Caudate nucleus (tissue), 63 donors: ENCODE measurements at places on chromosomes 2 and 18.

GRCh38 chr2:119749477-119750012 lies 10.2 kb upstream of the PTPN4 start:
- no peak for DNase-seq

- DNase-seq, result no peak
Observed at GRCh38 chr2:112199188-112199587, 55.7 kb downstream of the ZC3H8 start.

DNA sequence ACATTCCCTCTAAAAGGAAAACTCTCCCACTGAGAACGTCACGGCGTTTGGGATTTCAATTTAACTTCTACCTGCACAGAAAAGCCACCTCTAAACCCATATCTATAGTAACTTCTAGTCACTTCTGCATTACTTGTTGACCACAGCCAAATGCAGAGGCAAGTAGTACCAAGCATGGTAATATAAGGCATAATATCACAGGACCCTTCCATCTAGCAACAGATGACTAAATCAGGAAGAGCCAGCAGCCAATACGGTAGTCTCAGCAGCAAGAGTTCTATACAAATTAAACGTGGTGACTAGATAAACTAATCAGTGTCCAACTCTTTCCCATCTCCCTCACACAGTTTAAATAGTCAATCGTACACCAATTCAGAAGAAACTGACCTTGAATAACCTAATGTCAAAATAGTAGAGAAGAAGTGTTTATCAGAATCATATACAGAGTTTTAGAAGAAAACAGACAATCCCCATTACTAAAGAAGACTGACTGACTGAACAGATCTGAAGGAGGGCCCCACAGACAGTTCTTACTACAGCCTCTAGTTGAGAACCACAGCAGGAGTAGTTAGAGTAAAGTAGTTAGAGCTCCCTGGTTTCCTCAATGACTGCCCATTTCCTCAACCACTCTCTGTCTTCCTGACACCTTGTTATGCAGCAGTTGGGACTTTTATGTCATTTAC lies 30.0 kb downstream of the MEMO1 start:
- no peak for DNase-seq

DNA sequence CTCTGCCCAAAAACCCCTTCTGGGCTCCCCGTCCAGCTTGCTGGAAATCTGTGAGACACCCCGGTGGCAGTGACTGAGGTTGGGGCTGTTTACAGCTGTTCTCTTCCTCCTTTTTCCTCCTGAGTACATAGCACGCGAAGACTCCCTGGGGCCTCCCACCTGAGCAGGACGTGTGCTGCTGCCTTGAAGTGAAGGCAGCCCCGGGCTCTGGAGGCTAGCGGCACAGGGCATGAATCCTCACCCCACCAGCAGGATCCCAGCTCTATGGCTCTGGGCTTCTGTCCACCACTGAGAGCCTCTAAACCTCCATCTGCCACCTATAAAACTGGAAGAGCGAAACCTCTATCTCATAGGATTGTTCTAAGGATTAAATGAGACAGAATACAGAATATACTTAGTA lies 182.5 kb downstream of the TMEM163 start:
- DNase-seq, result no peak

DNA sequence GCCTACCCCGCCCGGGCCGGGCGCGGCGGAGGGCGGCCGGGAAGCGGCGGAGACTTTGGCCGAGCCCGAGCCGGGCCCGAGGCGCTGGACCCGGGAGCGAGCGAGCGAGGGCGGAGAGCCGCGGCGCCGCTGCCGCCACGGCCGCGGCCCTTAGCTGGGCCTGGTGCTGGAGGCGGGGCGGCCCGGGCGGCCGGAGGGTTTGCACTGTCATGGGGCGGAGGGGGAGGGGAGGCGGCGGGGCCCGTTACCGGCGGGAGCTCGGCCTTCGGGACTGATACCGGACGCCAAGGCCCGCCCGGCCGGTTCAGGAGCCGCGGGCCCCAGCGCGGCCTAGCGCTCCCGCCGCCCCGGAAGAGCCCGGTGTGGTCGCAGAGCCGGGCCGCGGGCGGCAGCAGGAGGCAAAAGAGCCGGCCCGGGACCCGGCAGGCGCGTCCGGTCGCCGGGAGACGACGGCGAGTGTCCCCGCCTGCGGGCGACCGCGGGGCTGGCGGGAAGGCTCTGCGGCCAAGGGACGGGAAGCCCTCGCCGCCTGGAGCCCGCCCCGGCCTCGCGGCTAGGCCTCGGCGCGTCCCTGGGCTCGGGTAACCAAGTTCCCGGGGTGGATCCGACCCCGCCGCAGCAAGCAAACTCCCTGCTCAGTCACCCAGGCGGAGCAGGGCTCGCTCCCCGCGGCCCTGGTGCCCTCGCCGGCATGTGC lies 697 bp downstream of the KCMF1 start:
- peak; percentile 12 for DNase-seq

DNA sequence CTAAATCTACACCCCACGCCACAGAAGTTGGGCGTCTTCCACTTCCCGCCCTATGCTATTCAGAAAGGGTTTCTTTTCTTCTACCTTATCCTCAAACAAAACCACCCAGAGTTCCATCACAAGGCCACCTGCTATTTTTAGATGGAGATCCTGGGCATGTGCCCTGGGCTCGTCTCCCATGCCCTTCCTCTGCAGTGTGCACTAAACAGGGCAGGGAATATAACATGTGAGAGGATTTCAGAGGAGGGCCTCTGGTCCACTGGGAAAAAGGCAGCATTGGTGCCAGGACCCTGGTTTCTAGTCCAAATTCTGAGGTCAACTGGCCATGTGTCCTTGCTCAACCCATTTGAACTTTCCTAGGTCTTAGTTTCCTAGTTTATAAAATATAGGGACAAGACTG lies 320.0 kb downstream of the NCKAP5 start:
- DNase-seq, result no peak

- no peak for DNase-seq
Observed at GRCh38 chr2:1453561-1453960, 40.3 kb downstream of the TPO start.

GRCh38 chr2:3421580-3421979 lies 42.1 kb downstream of the TRAPPC12 start:
- no peak for DNase-seq

- DNase-seq, result no peak
Observed at GRCh38 chr2:181859123-181859522, 32.4 kb upstream of the ITPRID2 start.

DNA sequence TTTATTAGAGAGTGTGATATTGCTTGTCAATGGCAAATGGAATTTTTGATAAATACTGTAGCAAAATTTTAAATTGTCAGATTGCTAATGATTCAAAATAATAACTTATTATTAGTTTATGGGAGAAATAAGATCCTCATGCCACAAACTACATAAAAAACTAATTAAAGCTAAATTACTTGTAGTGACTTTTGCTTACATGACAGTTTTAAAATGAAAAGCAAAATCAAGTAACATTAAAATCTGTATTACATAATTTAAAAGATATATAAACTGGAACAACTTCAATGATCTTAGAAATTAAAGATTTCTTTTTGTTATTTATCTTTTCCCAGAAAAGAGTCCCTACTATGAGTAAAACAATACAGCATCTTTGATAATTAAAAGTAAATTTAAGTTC lies 17.7 kb upstream of the RND3 start:
- DNase-seq, result no peak

DNA sequence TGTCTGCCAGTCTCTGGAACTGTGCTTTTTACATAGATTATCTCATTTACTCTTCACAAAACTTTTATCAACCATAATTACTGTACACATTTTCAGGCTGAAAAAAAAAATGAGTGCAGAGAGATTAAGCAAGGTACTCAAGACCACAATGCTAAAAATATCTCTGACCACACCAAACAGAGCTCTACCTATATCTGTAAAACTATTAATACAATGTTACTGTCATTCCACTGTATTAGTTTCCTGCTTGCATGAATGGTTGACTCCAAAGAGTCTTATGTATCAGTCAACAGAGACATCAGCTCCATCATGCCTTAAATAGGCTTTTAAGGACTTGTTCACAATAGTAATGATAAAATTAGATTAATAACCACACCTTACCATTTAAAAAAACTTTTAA lies 134.7 kb upstream of the CCDC150 start:
- DNase-seq, result no peak

DNA sequence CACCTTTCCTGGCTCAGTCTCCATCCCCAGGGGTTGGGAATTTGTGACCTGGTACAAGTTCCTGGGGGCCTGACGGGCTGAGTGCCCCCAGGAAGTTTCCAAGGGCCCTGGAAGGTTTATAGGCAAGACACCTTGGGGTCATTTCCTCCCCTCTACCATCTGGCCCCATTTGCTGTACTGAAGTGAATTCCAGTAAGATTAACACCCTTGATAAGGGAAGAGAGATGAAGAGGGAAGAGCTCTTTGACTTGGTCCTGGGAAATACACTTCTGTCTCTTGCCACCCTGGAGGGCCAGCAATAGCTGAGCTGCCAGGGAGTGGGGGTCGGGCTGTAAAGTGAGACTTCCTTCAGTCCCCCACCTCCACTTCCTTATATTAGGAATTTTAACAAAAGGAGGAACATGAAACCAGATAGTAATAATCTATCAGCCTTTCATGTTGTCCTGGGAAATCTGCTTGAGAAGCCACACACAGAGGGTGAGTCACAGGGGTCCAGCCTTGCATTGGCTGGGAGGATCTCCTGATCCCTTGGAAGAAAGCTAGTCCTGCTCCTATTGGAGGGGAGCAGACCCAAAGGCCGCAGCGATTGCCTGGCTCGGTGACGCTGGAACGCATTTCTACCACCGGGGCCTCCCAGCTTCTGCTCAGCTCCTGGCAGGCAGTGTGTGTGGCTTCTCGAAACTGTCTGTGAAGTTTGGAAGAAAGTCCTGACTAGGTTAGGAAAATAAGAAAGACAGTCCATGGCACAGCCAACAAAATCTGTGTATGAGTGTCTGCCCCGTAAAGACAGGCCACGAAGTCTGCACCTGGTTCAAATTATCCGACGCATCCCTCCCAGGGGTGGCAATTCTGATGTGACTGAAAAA lies 87.3 kb downstream of the ACAA2 start:
- DNase-seq, result no peak

DNA sequence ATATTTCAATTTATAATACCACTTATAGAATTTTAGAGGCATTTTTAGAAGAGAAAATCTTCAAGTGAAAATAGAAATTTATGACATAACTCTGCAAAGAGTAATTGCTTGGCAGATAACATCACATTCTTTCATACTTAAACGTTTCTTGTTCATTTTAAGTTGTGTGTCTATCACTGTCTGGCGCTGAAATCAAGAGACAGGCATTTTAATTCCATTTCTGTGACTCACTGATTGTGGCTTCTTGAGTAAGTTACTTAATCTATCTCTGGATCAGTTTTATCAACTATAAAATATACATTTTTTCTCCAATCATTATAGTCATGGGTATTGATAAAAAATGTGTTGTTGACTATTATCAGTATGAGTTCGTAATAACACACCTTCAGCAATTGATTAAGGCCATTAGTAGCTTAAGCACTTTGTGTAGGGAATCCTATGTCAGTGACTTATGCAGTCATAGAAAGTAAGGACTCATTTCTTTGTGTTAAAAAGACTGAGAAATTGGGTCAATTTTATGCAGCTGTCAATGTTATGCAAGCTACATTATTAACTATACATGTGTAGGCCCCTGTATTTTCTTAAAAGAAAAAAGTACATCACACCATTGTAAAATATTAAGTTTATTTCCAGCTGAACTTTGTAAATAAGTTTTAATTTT lies 497.3 kb downstream of the CCDC85A start:
- DNase-seq, result no peak

- no peak for DNase-seq
Observed at GRCh38 chr2:128363934-128364361, 45.3 kb upstream of the HS6ST1 start.
